ENCODE measurements at places on chromosomes 2 and 18.

DNA sequence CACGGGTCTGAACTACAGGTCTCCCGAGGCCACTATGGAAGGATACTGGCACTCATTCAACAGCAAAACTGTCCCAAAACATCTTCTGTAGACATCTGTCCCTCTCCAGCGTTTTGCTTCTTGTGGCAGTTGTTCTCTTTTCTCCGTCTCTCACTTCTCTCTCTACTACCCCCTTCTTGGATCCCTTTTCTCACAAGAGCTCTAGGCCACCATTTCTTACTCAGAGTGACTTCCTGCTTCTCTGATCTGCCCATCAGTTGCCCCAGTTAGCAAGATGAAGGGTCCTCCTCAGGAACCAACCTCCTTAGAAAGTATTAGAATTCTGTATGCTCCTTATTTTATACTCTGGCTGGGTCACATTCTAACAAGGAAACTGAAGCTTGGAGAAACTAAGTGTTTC is 32.6 kb downstream of the BCL2 start:
- DNase-seq, result no peak

DNA sequence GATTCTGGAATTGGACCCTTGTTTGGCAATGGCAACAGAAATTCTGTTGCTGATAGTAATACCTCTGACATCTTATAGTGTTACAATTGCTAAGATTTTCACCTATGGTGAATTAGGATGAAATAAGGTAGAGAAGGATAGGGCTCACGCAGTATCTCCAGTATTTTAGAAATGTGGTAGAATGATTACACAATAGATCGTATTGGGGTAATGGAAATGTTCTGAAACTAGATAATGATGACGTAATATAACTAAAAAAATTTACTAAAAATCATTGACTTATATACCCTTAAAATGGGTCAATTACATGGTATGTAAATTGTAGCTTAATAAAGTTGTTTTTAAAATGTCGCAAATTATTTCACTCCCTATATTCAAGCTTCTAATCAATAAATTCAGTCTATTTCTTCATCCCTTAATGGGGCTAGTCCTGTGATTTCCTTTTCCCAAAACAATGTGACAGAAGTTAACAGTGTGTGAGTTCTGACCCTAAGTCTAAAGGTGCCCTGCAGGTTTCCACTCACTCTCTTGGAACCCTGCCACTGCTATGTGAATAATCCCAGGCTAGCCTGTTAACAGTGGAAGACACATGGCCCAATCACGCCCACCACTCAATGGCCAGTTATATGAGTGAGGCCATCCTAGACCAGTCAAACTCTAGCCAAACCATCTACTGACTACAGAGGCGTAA is 31.2 kb downstream of the USP37 start:
- DNase-seq, result no peak

DNA sequence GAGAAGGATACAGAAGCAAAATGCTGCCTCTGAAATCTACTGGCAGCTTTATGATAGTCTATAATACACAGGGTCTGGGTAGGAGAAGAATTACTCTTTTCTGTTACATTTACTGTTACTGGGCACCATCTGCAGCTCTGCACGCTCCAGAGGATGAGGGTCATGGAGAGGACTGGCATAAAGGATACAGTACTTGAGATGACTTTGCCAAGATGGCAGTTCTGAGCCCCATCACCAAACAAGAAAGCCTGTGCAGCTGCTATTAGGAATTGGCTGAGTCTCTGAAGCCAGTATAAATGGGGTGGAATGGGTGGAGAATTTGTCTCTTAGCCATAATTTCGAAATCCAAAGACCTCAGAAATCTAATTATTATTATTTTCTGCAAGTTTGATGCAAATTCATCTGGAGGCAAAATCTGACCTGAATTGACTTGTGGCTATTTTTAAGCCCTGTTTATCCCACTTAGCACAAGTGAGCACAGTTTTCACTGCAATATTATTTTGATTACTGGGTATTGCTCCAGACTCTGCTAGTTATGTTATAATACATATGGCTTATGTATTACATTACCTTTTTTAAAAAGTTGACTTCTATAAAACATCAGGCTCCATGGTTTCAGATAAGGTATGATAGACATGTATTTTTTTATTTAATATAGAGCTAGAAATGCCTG is 579.5 kb downstream of the MBD2 start:
- DNase-seq, result no peak

DNA sequence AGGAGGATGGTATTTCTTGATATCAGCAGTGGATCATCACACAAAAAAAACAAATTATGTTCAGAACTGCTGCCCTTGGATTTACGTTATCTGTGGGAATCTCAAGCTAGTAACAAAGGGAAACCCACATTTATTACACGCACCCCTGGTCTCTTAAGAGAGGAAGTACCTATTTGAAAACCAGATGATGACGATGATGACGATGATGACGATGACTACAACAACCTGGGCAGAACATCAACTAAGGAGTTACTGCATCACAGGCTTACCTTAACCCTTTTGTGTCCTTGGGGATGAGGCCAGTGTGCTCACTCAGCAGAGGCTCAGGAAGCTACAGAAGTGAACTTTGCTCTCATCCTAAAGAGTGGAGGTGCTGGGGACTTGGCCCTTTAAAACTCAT is 169.4 kb downstream of the FSHR start:
- DNase-seq, result no peak

- no peak for DNase-seq
Observed at GRCh38 chr2:12177455-12178288, 431.2 kb downstream of the LPIN1 start.

DNA sequence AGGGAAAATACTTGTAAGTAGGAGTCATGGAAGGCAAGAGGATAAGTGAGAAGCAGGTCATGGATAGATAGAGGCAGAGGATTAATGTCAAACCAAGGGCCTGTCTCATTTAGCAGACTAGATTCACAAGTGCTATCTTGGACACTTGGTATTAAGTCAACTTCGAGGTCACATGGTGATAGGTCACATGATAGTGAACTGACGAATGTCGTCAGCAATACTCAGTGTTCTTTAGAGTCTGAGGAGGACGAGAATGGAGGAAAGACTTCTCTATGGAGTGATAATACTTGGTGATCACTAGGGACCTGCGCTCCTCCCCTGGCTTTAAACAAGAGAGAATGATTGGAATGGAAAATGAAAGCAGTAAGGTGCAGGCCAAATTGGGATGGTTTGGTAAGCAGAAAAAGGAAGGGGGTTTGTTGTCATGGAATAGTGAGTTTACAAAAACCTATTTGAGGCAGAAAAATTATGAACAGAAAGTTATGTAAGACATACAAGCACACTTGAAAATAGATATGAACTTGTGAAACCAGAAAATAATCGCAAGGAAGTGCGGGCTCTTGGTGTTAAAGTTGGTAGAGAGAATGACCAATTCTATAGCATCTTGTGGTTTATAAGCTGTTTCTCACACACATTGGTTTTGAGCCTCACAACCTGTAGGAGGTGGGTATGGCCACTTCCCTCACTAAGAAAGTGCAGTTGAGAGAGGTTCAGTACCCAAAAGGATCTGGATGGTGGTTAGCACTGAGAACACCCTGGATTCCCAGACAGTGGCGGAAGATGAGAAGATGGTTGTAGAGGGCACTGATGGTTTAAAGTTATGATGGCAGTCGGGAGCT is 141.5 kb downstream of the WDSUB1 start:
- DNase-seq, result no peak

GRCh38 chr2:110816404-110817365 is 84.3 kb downstream of the ACOXL start:
- no peak for DNase-seq

GRCh38 chr2:148031152-148031551 is 10.3 kb downstream of the MBD5 start:
- no peak for DNase-seq

- no peak for DNase-seq
Observed at GRCh38 chr2:230224458-230224857, 1.1 kb upstream of the SP140 start.

GRCh38 chr2:122203523-122203922 is 448.1 kb downstream of the TSN start:
- no peak for DNase-seq

DNA sequence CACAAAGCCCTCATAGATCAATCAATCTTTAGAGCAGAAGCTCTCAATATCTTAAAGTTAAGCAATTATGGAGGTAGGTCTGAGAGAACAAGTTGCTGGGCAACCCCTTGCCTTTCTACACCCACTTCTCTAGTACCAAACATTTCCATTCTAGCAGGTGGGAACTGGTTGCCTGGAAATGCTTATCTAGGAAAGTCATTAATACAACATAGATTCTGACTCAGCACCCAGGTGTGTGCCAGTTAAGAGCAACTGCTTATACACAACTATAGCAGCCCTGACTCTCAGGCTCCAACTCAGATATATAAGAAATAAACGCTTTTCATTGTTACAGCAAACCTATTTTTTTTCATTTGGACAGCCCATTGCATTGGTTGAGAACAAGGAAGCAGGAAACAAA is 237.7 kb downstream of the IRS1 start:
- no peak for DNase-seq

- no peak for DNase-seq
Observed at GRCh38 chr18:76507830-76508385, 12.9 kb upstream of the ZNF516 start.

GRCh38 chr18:6269660-6270332 is 144.9 kb downstream of the L3MBTL4 start:
- no peak for DNase-seq

DNA sequence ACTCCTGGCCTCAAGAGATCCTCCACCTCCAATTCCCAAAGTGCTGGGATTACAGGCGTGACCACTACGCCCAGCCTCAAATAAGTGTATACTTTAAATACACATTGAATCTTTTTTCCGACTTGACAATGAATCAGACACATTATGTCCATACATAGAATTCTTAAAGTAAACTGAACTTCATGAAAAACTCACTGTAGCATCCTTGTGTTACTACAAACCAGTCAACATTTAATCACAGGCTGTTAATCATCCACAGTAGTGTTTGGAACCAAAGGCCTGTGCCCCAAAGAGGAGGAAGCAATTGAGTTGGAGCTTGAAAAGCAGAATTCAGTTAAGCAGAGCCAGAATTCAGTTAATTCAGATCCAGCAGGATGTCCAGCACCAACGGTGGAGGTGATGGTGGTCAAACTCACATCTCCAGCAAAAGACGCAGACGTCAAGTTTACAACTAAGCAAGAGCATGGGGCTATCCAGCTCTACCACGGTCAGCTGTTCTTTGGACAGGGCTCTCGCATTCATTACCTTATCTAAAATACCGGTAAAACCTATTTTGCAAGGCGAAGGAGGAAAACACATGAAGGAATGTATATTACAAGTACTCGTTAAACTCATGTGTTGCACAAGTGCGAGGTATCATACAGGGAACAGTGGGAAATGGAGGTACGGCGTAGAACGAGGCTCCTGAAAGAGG is 1.2 kb downstream of the SLC39A6 start:
- no peak for DNase-seq

DNA sequence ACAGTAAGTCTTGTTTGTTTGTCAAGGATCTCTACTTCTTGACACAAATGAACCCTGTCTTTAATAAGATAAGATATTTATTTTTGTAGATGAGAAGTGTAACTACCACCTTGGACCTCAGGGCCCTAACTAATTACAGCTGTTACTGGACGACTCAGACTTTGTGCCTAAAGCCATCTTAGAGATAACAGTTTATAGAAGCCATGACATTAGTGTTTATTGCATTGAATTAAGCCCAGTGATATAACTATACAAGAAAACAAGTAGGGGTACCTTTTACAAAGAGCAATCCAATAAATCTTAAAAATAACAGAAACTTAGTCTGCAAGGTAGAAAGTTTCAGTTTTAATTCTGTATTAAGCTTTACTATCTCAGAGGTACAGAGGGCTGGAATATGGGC is 119.0 kb downstream of the HIBCH start:
- no peak for DNase-seq

- DNase-seq, result no peak
Observed at GRCh38 chr2:85705680-85706039, 11.5 kb downstream of the GNLY start.

DNA sequence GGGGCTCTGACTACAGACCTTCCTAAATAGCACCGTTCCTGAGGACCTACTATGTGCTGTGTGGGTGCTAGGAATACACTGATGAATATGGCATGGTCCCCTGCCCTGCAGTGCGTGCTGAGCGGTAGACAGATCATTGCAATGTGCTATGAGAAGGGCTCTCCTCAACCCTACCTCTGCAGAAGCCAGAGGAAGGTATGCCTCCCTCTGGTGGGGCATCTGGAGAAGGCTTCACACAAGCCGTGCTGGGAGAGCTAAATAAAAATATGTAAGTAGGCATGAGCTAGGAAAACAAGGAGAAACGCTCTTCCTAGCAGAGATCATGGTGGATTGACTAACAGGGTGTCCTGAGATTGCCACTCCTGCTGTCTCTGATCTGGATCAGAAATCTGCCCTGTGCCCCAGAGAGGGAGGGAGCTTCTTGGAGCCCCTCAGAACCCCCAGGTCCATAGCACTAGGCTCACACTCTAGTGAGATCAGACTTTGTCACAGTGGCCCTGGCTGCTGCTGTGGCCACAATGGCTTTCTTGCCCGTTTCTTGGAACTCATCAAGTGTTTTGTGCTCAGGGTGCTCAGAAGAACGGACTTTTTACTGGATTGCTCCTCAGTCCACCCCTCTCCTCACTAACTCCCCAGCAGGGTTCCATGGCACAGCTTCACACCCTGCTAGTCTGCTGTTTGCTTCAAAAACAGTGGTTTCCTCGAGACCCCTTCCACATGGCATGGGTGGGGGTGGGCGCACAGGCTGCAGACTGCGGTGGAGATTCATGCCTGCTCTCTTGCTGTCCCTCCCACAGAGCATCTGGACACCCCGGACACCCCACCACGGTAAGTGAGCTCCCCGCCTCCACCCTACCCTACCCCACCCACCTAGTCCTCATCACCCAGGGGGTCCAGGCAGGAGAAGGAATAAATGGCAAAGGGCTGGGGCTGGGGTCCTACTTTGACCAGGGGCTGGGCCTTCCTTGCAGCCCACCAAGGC is 14.2 kb downstream of the SIGLEC15 start:
- DNase-seq, result no peak

GRCh38 chr18:58046794-58047555 is 2.9 kb downstream of the NEDD4L start:
- DNase-seq, result no peak

GRCh38 chr2:170923799-170924198 is 5.3 kb upstream of the GORASP2 start:
- no peak for DNase-seq

GRCh38 chr2:172572981-172573380 is 17.1 kb downstream of the PDK1 start:
- no peak for DNase-seq

- peak; percentile 46 for DNase-seq
Observed at GRCh38 chr2:86592547-86593230, 29.4 kb upstream of the CHMP3 start.

GRCh38 chr18:36628435-36629137 is 200.2 kb downstream of the TPGS2 start:
- DNase-seq, result no peak
